GM19239 (cell line): ENCODE measurements at places on chromosomes 12 and 14.

DNA sequence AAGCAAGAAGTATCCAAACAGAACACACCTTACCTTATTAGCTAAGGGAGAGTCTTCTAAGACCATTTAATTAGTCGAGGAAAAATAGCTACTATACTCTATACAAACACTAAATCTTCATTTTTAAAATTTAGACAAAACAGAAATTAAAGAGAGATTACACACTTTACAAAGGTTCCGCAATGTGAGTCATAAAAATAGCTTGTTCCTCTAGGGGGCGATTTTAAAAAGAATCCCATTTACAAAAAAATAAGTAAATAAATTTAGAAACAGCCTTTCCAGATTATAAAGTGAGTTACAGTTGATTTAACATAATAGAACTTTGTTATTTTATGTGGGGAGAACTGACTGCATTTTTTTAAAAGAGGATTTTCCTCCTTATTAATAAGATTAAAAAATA, 201.6 kb downstream of the PAX9 start:
- no peak for DNase-seq

DNA sequence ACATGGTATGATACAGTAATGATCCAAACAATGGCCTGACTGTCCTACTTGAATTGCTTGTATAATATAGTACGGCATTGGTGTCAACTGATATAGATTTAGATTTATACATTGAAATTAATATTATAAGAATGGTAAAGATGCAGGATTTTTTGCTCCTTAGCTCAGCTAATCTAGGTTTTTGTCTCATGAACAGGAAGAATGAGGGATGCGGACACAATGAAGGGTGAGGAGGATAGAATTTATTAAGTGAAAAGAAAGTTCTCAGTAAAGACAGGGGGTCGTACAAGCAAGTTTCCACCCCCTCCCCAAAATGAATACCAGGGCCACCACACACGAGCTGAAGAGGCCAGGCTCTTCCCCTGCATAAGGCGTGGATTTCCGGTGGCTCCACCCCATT, 96.1 kb downstream of the KCNA5 start:
- DNase-seq: no peak

GRCh38 chr14:45060551-45060950, 23.4 kb upstream of the PRPF39 start:
- no peak for DNase-seq

DNA sequence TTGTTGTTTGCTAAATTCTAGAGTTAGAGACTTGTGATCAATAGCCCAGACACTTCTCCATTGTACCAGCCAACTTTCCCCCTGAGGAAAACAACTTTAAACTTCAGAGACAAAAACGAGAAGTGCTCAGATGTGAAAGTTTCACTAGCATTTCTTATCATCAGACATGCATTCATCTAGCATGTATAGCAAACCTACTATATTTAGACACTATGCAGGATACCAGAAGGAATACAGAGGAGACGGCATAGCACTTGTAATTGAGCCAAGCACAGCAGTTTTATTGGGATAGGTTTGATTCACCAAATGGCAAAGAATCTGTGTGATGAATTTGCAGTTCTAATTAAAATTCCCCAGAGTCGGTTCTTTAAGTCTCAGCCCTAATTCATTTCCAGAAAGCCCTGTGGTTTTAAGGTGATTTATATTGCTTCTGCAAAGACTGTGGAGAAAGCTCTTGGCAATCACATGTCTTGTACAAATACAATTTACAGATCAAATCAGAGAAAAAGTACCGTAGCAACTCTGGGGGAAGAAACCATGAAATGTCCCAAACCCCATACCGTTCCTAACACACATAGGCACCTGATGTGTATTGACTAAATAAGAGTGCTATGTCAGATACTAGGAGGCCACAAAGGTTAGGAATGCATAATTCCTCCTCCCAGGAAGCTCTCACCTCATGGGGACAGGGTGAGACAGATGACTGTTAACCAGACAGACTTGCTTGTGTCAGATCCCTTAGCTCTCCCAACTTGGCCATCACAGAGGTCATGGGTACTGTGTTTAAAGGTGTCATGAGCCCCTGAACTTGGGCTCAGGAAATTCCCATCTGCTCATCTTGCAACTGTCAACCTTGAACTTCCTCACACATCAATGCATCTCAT, 69.6 kb upstream of the KRAS start:
- DNase-seq: no peak

- DNase-seq: no peak
These were observed 1.6 kb upstream of the CHD4 start for GRCh38 chr12:6608592-6609281.

GRCh38 chr12:126061777-126062176, 996.5 kb downstream of the AACS start:
- DNase-seq: no peak

DNA sequence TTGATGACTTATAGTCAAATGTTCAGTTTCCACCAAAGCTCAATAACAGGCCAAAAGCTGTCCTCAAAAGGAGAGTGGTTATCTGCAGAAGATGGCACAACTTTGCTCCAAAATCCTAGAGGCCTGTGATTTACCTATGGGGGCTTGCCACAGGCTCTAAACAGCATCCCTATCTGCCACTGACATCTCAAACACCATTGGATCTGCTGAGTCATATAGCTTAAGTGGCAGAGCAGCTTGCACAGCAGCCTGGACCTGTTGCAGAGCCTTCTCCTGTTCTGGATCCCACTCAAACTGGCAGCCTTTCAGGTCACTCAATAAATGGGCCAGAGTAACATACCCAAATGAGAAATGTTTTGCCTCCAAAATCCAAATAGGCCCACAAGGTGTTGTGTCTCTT, 60.6 kb upstream of the NAA30 start:
- DNase-seq: no peak

GRCh38 chr12:65192963-65193516, 23.7 kb downstream of the LEMD3 start:
- no peak for DNase-seq

GRCh38 chr14:33553706-33554278, 397.1 kb downstream of the EGLN3 start:
- no peak for DNase-seq

DNA sequence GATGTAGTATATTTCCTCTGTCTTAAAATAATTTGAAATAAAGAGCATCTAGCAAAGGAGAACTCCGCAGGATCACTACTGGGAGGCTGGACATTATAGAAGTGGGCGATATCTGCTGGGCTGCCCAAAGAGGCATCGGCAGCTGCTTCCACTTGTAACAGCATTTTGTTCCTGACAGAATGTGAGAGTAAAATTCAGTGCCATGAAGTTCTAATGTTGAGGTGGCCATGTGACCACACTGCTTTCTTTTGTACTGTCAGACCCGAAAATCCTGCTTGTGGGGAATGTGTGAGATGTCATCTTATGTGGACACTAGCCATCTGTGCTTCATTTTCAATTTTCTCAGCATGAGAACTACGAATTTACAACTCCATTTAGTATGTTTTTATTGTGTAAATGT, 151.9 kb downstream of the ACSS3 start:
- DNase-seq: no peak

GRCh38 chr14:101595887-101596721, 34.8 kb downstream of the DIO3 start:
- no peak for DNase-seq

GRCh38 chr14:31828946-31829868, 247.9 kb upstream of the ARHGAP5 start:
- DNase-seq: no peak

DNA sequence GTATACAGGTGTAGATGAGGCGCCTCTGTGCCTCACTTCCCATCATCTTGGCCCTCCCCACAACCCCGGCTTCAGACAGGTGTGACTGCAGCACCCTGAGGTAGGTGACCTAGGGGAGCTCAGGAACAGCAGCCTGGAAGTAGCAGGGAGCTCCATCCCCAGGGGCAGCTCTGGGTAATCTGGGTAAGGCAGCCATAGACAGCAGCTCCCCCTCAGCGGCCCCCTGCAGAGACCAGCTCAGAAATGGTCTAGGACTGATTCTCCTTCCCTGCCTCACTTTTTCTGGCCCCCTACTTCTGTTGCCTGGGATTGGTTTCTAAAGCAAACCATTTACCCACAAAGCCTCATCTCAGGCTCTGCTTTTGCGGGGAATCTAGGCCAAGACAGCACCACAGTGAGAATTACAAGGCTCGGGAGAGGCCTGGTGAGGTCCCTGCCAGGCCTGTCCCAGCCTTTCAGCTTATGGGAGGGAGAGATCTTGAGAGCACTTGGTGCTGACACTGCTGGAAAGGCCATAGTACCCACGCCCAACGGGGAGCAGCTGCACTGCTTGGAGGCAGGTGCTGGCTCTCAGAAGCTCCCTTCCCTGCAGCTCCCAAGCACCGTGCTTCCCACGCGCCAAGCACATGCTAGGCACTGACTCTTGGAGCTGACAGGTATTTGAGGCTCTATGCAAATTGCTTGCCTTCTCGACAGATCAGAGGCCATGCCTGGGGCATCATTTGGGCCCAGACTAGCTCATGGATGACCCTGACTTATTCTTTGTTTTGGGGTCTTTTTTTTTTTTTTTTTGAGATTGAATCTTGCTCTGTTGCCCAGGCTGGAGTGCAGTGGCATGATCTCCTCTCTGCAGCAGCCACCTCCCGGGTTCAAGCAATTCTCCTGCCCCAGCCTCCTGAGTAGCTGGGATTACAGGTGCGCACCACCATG, 45.1 kb upstream of the TRAF3 start:
- no peak for DNase-seq

GRCh38 chr12:26496170-26496569, 300.8 kb downstream of the SSPN start:
- DNase-seq: no peak

DNA sequence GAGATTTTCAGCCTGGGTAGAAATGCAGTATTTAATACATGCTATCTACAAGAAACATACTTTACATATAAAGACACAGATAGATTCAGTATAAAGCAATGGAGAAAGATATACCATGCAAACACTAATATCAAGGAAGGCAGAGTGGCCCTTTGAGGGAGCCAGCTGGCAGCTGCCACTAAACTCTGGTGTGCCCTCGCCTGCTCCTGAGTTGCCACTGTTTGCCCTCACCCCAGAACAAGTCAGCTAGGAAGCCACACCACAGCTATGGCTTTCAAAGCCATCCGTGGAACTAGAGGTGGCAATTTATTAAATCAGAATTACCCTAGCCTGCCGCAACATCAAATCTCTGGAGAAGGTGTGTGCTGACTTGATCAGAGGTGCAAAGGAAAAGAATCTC, 18.3 kb downstream of the PXN start:
- no peak for DNase-seq

GRCh38 chr12:20653871-20654270, 41.3 kb upstream of the SLCO1C1 start:
- DNase-seq: no peak
